ENCODE measurements at places on chromosomes 4 and X.

DNA sequence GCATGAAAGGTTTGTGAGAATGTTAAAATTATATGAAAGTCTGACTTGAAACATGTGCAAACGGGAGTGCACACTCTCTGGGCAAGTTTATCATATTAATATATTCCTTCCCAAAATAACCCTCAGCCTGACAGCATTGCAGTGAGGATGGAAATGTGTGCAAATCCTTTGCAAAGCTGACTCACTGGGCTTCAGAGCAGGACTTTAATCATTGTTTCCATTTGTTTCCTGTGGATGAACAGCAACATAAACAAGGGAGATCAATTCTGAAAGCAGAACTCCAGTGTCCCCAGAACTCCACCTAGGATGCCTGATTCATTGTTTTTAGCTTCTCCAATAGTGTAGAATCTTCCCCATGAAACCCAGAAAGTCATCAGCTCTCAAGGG, 32.9 kb downstream of the SLC2A9 start:
- no peak for DNase-seq

DNA sequence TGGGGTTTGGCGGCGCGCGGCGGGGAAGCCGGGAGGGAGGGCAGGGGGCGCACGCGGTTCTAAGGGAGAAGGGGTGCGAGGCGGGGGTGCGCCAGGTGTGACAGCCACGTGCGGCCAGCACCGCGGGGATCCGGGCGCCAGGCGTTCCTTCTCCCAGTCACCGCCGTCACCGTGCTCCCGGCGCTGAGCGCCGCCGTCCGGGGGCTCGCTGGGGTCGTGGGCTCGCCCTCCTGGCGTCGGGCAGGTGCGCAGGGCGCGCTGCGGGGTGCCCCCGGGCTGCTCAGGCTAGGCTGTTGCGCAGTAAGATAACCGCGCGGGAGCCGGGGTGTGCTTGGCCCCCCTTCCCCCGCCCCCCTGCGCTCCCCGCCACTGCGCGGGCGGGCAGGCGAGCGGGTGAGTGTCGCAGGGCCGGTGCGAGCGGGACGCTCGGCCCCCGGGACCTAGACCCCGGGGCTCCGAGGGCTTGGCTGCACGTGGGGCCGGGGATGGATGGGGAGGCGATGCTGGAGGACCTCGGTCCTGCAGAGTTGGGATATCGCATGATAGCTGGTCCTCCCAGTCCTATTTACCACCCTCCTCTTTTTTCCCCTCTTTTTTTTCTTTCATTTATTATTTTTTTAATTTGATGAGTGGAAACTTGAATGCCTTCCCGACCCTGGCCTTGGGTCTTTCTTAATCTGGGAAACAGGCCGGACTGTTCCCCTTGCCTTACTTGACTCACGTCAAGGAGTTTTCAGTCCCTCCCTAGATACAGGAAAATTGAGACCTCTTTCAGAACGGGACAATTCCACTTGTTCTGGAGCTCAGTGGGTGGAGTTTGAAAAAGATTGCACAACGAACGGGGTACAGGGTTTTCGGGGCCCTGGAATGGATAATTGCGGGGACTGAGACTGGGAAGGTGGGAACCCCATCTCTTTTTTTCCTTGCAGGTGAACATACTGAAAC, 797 bp downstream of the TXLNG start:
- DNase-seq: peak; percentile 46

GRCh38 chr4:185564349-185564748, 29.0 kb upstream of the PDLIM3 start:
- DNase-seq: no peak

- no peak for DNase-seq
Observed at GRCh38 chr4:123469245-123469644, 72.7 kb downstream of the SPRY1 start.

GRCh38 chr4:123453061-123453680, 56.6 kb downstream of the SPRY1 start:
- DNase-seq: no peak

- no peak for DNase-seq
Observed at GRCh38 chr4:24252121-24252520, 332.2 kb downstream of the DHX15 start.

- DNase-seq: no peak
Observed at GRCh38 chr4:106238820-106239420, 77.1 kb downstream of the TBCK start.

- no peak for DNase-seq
Observed at GRCh38 chrX:140510306-140510676, 5.4 kb upstream of the SOX3 start.
